Activated naive CD8-positive, alpha-beta T cell treated with anti-CD3 and anti-CD28 coated beads, Interleukin-2, amount 10 ng/mL, durations not matched to agents 7 days and 5 days (primary cell): ENCODE measurements at places on chromosomes 4 and X. TPM values are rescaled to one million over a fixed set of nuclear protein-coding genes. Genes with fewer than 3 reads are reported as not detected.

ARMCX5 gene
- 8.2 TPM for total RNA-seq

DNA sequence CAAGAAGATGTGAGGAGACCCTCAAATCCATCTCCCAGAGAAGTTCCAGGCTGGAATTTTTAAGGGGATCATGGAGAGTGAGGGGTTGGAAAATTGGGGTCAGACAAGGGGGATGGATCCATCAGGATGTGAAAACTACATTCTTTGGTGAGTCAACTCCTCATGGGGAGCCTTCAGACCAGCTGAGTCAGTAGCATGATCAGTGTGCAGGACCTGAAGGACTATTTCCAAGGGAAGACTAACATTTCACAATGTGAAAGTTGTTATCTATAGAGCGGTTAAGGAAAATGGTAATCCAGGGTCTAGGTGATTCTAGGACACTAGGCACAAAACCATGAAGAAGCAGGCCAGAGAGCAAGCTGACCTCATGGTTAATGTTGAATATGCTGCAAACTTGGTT lies 38.6 kb upstream of the CEP135 start:
- DNase-seq, result no peak

GRCh38 chrX:119607018-119607389 lies 780 bp upstream of the NKRF start:
- DNase-seq, result no peak

NPY2R gene
- not detected for total RNA-seq

FANCB gene
- 9.9 TPM for total RNA-seq

- DNase-seq, result no peak
Measured at GRCh38 chr4:145732001-145732815, 52.3 kb downstream of the C4orf51 start.

DNA sequence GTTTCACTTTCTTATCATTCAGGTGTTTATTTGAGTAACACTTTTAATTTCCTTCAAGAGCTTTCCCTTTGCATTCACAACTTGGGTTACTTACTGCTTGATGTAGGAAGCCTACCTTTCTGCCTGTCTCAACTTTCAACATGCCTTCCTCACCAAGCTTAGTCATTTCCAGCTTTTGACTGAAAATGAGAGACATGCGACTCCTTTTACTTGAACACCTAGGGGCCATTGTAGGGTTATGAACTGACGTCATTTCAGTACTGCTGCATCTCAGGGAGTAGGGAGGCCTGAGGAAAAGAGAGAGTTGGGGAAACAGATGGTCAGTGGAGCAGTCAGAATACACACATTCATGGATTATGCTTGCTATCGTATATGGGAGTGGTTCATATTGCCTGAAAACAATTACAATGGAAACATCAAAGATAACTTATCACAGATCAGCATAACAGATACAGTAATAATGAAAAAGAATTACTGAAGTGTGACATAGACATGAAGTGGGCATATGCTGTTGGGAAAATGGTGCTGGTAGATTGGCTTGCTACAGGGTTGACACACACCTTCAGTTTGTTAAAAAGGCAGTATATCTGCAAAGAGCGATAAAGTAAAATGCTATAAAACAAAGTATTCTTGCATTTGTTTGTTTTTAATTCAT lies 25.7 kb downstream of the USP53 start:
- no peak for DNase-seq

DNA sequence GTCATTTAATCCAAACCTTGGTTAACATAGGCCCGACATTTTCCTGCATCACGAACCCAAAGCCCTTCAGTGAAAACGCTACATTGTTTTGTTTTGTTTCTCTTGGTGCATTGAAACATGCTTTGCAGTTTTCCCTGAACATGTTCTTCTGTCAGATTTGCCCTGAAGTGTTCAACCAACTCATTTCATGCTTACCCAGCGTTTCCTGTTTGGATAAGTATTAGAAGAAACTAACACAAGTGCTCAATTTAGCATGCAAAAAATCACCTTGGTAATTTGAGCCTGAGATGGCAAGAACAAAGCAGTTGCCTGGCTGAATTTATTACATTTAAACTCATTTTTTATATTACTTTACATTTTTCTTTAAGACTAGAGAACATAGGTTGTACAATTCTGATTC lies 160.1 kb upstream of the VCX3A start:
- no peak for DNase-seq

DNA sequence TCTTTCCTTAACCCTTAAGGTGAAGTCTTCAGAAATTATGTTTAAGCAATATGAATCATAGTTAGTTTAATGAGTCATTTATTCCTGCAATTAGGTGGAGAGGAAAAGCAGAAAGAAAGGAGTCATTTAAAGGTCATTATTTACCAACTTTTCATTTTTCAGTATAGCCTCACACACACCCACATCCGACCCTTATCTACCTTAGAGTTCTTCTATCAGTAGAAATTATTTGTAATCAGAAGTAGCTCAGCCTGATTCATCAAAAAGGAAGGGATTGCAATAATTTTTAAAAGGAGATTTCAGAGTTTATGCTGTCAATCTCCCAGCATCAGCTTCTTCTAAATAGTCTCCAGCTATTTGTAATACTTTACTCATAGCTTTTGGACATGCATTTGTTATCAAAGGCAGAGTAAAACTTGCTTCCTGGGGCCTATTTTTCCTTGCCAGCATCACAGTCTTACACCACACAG lies 5.9 kb downstream of the ANXA10 start:
- DNase-seq, result no peak

HGFAC gene
- not detected for total RNA-seq

DNA sequence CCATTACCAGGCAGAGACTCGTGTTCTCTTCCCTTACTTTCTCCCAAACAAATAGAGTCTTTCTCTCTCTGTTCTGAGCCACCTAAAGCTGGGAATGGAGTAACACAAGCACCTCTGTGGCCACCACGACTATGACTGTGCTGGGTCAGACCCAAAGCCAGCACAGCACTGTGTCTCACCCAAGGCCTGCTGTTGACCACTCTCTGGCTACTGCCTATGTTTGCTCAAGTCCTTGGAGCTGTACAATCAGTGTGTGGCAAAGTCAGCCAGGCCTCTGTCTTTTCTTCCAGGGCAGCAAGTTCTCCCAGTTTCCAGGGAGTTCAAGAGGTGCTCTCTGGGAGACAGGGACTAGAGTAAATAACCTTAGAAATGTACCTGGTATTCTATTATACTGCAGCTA lies 239.4 kb downstream of the FAM47A start:
- no peak for DNase-seq

- DNase-seq, result no peak
Measured at GRCh38 chrX:120429776-120430540, 39.1 kb downstream of the LAMP2 start.

- no peak for DNase-seq
Measured at GRCh38 chr4:47071901-47072341, 40.6 kb downstream of the GABRB1 start.

GRCh38 chr4:164771088-164771487 lies 17.2 kb downstream of the SMIM31 start:
- no peak for DNase-seq

NKX3-2 gene
- not detected for total RNA-seq

DNA sequence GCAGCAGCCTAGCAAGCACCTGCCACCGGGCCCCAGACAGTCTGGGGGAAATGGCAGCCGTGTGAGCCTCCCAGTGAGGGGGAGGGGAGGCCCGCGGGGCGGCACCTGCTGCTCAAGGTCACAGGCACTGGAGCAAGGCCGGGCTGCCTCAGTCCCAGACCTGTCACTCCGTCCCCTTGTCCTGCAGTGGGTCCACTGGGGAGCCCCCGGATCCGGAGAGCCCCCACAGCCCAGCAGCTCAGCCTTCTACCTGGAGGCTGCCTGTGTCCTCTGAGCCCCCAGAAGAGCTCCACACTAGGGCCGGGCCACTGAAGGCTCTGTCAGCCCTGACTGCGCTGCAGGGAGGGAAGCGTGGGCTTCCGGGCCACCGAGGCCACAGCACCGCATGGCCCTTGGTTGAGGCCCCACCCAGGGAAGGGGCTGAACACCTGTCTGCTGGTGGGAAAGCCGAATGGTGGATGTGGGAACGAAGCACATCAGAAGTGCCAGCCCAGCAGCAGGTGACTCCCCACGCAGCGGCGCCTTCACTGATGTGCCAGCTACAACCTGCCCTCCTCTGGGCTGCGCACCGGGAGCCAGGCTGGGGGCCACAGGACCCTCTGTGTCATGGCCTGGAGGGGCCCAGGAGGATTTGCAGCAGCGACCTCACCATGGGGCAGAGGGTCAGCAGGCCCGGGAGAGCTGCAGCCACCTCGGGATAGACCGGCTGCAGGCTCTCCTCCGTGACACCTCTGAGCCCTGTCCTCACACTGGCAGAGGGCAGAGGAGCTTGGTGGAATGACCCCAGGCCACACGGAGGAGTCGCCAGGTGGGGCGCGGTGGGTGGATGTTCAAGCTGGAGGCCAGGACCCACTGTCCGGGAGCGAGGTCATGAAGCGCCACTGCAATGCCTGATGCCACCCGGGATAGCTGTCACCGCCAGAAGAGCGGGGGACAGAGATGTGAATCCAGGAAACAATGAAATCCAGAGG lies 35.0 kb upstream of the MXD4 start:
- no peak for DNase-seq

- no peak for DNase-seq
Measured at GRCh38 chr4:25981749-25982148, 67.7 kb downstream of the SMIM20 start.

GRCh38 chr4:124753941-124754581 lies 41.5 kb upstream of the ANKRD50 start:
- DNase-seq, result no peak

DNA sequence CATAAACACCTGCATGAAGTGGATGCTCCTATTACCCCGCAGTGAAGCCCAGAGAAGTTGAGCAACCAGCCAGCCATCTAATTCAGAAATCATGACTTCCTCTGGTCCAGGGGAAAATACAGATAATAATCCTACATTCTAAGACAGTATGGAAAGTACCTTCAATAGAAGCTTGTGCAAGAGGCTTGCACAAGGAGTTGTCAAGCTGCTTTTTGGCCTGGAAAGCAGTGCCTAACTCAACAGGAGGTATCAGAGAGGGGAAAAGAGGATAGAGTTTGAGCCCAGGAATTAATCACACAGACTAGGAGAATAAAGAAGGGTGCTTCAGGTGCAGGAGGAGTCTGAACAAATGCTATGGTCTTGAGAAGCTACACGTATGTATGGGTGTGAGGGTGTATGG lies 26.7 kb downstream of the TMEM192 start:
- no peak for DNase-seq

DNA sequence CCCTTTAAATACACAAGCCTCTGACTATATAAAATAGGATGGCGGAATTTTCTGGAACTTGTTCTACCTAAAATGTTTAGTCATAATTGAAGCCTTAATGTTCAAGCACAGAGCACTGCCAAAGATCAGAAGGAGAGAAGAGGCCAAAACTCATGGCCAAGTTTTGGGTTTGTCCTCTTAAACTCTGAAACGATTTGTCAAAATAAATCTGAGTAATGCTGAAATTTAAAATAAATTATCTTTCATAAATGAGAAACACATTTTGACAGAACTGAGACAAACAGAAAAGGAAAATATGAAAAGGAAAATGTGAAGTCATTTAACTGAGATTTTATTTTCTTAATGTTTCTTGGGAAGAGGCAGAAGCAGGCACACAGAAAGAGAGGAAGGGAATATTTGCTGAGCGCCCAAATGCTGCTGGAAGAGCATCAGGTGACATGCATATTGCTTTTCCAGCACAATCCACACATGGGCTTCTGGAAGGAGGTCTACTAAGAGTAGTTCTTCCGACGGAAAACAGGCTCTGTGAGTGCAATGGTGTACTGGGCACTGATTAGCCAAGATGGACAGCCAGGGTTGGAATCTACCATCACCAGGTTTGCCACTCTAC lies 47.4 kb upstream of the ZNF518B start:
- no peak for DNase-seq

- no peak for DNase-seq
Measured at GRCh38 chr4:177480795-177481194, 38.6 kb upstream of the AGA start.

GRCh38 chr4:87005690-87006425 lies 71.0 kb downstream of the AFF1 start:
- DNase-seq, result no peak

DNA sequence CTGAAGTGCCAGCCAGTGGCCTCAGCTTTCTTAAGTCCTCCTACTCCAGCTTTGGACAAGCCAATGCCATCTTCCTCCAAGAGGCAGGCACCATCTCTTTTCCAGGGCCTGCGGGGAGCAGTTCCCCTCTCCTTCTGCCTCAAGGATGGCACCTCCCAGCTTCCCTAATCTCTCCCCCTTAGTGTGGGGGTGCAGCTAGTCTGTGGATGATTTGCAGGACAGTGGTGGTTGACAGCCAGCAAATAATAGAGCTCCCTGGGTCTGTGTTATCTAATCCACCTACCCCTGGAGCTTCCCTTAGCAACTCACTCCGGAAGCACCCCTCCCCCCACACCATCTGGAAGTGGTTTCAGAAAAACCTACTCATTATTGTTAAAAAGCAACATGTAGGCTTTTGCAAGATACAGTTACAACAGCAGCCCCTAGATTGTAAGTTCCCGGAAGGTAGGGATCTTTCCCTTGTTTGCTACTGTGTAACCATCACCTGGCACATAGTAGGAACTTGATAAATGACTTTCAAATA lies 247.1 kb downstream of the BCOR start:
- peak; percentile 44 for DNase-seq

DNA sequence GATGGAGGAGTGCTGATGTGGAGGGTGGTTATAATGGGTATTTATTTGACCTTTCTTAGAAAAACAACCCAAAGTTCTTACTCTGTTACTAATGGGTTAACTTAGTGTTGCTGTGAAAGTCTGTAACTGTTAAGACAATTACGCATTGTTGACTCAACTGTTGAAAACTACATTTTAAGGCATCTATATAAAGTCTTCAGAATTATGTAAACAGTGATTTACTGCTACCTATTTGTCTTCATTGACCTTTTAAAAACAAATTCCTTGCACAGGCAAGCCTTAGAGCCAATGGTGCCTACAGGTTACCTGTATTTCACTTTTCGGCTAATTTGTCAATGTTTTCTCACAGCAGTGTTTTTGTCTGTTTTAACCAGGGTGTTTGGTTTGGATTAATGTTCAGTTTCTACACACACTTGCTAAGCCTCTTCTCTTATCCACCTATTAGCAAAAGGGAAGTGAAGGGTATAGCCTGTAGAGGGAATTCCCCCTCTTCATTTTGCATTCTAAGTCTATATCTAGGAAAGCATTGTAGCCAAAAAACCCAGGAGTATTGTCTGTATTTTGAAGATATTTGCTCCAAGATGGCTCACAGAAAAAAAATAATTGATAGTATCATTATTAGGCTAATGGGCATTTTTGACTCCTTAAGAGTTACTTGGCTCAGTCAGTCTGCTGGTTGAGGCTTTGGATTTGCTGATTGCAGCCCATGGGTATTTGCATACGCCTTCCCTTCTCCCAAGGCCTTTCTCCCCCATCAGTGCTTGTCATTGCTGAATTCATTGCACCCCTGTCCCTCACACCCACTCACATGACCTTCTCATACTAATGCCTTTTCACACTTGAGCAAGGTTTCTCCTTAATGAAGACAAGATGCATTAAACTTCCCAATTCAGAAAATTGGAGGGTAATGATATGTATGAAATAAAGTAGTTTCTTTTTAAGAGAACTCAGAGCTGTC lies 30.5 kb downstream of the AFF1 start:
- no peak for DNase-seq

DNA sequence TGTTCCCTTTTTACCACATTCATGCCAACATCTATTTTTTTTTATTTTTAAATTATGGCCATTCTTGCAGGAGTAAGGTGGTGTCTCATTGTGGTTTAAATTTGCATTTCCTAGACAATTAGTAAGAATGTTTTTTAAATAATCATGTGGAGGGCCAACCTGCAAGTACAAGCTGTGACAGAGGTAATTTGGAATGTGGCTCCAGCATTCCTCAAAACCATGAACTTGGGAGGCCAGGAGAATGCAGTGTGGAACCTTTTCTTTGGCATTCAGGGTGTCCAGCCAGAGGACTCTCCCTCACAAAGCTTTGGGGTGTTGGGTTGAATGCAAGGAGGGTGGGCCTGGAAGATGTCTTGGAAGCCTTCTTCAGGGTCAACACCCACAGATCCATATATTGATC lies 7.3 kb upstream of the TMEM185A start:
- DNase-seq, result no peak
